ENCODE measurements at places on chromosomes 7 and 10.

- DNase-seq: no peak
These were observed 186.7 kb upstream of the PLXDC2 start for GRCh38 chr10:19629567-19629966.

GRCh38 chr10:79057481-79058275, 11.1 kb upstream of the ZMIZ1 start:
- no peak for DNase-seq

GRCh38 chr7:94109556-94109955, 105.4 kb upstream of the BET1 start:
- no peak for DNase-seq

DNA sequence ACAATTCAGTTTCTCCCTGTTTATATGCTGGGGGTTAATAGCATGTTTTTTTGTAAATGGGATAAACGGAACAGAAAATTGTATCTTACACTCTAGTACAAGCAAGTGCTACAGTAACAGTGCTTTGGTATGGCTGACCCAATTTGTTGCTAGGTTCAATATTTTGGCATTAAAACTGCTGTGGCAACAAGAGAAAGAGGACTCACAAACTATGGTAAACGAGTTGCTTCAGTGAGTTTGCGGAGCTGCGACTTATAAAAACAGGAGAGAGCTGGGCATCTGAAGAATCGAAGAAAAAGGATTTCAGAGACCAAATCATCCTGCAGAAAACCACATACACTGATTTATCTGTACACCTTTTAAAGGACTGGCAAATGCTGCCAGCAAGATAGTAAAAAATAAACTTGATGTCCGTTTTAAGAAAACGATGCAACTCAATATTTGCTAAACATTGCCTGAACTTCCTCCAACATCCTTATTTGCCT, 2.2 kb downstream of the GLUD1 start:
- DNase-seq: no peak

DNA sequence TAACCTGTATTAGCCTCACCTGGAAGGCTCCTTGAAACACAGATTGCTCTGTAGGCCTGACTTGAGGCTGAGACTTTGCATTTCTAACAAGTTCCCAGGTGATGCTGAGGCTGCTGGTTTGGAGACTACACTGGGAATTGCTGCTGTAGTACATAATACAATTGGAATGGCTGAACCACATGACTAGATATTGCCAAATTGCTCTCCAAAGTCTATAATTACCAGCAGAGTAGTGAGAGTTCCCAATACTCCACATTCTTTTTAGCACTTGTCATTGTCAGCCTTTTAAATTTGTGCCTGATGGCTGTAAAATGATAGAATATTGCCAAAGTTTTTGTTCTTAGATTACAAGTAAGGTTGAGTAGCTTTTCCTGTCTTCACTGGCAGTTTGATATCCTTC, 39.9 kb downstream of the PLEKHA8 start:
- no peak for DNase-seq
